ENCODE measurements at places on chromosomes 12 and 14.

DNA sequence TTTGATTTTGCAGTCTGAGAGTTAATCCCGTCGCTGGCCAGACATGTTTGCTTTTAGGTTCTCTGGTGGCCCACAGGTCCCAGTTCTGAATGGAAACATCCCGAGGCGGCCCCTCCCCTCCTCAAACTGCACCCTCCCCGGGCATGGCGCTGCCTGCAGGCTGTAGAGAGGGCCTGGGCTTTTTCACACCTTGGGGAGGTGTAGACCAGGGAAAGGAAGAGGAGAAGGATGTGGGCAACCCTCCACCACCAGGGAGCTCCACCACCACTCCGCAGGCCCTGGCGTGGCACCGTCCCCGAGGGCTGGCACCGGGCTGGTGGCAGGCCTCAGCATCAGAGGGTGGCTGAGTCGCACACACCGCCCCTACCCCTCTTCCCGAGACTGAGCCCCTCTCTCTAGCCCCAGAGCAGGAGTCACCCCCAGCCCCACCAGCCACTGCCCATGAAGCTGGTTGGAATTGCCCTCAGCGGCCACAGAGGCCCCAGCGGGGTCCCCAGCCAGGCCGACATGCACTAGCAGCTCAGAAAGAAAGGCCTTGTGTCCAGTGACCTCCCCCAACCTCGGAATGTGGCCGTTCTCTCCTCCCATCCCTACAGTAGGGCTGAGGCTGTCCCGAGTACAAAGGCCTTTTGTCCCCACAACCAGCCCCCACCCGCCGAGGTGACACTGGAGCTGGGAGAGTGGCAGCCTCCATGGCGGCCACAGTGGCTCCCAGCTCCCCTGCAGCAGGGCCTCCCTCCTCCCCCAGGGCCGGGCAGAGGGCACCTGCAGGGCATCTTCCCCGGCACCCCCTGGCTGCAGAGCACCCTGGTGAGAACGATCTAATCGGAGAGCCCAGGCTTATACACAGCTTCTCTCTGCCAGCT lies 23.5 kb upstream of the INF2 start:
- no peak for DNase-seq
- no peaks in the 10 kb centered on the region for H3K4me1 ChIP-seq
- no peaks in the 10 kb centered on the region for H3K36me3 ChIP-seq
- H3K4me3 ChIP-seq: no peak overlapping the region
- H3K27ac ChIP-seq: no peak overlapping the region

GRCh38 chr12:120010661-120011230 lies 21.7 kb downstream of the BICDL1 start:
- H3K27ac ChIP-seq: no peak overlapping the region
- H3K4me3 ChIP-seq: no peak overlapping the region
- no peak for DNase-seq
- no peaks in the 10 kb centered on the region for H3K27me3 ChIP-seq
- H3K4me1 ChIP-seq: no peaks in the 10 kb centered on the region

DNA sequence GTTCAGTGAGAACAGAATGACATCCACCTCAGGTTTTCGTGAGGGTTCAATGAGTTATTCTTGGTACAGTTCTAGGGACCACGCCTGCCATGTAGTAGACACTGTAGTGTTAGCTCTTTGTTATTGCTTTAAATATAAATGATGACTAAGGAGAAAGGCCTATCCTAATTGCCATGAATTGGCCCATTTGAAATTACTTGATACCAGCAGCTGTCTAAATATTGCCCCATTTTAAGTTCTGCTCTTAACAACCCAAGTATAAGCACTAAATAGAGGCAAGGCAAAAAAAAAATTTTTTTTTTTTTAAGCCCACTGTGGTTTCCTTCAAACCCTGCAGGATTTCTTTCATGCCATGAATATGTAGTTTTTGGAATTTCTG lies 84.5 kb downstream of the BORCS5 start:
- no peaks in the 10 kb centered on the region for H3K27me3 ChIP-seq
- no peaks in the 10 kb centered on the region for H3K36me3 ChIP-seq
- H3K4me1 ChIP-seq: peaks cover 8% of the 10 kb centered on the region
- DNase-seq: no peak
- H3K4me3 ChIP-seq: no peak overlapping the region

DNA sequence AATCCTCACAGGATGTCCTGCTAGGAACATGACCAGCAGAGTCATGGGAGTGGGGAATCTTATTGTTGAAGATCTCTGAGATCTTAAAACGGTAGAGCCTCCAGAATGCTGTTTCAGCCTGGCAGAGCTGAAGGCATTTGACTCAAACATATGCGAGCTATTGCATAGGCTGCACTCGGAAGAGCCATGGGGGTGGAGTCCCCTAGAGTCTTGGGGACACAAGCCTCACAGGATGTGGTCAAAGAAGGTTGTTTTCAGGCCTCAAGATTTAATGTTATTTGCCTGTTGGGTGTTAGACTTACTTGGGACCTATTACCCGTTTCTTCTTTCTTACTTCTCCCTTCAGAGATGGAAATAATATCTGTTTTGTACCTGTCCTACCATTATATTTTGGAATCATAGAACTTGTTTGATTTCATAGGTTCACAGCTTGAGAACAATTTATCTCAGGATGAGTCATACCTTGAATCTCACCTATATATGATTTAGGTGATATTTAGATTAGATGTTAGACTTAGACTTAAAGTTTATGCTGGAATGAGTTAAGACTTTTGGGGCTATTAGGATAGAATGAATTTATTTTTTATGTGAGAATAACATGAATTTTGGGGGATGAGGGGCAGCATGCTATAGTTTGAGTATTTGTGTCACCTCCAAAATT lies 172.2 kb upstream of the ATP2B1 start:
- no peak for DNase-seq
- no peaks in the 10 kb centered on the region for H3K27me3 ChIP-seq
- H3K27ac ChIP-seq: no peak overlapping the region
- H3K36me3 ChIP-seq: no peaks in the 10 kb centered on the region
- H3K4me1 ChIP-seq: no peaks in the 10 kb centered on the region

DNA sequence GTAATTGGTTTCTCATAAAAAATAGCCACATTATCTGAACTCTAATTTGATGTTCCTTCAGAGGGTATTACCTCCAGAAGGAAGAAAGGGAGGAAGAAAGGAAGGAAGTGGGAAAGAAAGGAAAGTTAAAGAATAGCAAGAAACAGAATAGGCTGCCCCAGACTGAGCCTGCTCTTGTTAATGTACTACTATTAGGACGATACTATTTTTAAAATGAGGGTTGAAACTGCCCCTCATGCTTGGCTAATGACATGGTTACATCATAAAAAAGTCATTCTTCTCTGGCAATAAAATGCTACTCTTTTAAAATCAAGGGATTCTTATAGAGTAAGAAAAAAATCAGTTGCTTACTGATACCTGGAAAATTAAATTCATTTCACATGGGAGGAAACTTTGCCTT lies 253.0 kb downstream of the KTN1 start:
- DNase-seq: no peak
- H3K27ac ChIP-seq: no peak overlapping the region
- H3K36me3 ChIP-seq: no peaks in the 10 kb centered on the region
- no peaks in the 10 kb centered on the region for H3K27me3 ChIP-seq
- peaks cover 3% of the 10 kb centered on the region for H3K4me1 ChIP-seq

All from fibroblast of lung (primary cell).